ENCODE measurements at places on chromosomes 5 and 9.

DNA sequence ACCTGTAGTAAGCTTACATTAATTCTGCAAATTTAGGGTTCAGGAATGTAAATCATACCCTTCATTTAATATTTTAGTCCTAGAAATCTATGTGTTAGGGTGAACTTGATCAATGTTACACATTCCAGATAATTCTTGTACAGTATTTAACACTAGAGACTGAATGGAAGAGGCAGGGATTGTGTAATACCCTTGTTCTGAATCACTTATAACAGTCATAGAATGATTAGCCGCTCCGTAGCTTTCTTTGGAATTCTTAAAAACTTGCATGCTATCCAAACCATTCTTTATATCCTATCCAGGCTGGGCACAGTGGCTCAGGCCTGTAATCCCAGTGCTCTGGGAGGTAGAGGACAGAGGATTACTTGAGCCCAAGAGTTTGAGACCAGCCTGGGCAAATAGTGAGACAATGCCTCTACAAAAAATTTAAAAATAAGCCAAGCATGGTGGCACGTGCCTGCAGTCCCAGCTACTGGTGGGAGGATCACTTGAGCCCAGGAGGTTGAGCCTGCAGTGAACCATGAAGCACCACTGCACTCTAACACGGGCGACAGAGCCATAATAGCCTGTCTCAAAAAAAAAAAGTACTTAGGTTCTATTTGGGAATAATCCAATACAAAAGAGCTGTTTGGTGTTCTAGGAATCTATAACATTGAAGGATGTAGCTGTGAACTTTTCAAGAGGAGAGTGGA, 8.3 kb downstream of the ZNF483 start:
- DNase-seq, result no peak
- peaks cover 57% of the 10 kb centered on the region for H3K36me3 ChIP-seq
- H3K4me3 ChIP-seq, result no peak overlapping the region
- no peaks in the 10 kb centered on the region for H3K4me1 ChIP-seq
- H3K27ac ChIP-seq, result no peak overlapping the region

- H3K27me3 ChIP-seq, result no peaks in the 10 kb centered on the region
- H3K4me1 ChIP-seq, result no peaks in the 10 kb centered on the region
- no peaks in the 10 kb centered on the region for H3K36me3 ChIP-seq
Observed at GRCh38 chr9:112726428-112726827, 8.5 kb upstream of the INIP start.

- H3K27ac ChIP-seq, result no peak overlapping the region
- H3K4me3 ChIP-seq, result no peak overlapping the region
- H3K27me3 ChIP-seq, result peaks cover 33% of the 10 kb centered on the region
- peaks cover 7% of the 10 kb centered on the region for H3K4me1 ChIP-seq
Observed at GRCh38 chr9:107208121-107208520, 75.0 kb upstream of the RAD23B start.

DNA sequence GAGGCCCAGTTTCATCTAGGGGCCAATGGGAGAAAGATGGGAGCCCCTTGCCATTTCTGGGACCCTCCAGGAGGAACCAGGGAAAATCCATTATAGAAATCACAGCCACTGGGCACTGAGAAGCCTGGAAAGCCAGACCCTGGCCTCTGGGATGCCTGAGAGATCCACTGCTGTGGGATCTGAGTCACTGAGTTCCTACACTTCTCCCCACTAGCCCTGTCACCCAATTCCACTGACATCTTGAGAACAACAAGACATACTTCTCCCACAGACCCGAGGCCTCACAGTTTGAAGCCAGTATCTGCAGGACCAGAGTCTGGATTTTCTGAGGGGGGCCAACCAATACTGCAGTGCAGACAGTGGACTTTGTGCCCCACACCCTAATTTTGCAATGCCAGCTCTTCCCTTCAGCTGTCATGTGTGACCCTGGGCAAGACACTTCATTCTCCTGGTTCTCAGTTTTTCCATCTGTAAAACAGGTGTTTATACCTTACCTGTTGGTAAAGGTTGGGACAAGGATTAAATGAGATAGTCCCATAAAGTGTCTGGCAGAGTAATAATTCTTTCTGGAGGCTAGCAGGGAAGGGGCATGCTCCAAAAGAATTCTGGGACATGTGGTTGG, 46.5 kb downstream of the CXXC5 start:
- peaks cover 20% of the 10 kb centered on the region for H3K4me1 ChIP-seq
- no peak overlapping the region for H3K4me3 ChIP-seq
- peaks cover 15% of the 10 kb centered on the region for H3K27me3 ChIP-seq
- H3K27ac ChIP-seq, result no peak overlapping the region
- no peaks in the 10 kb centered on the region for H3K36me3 ChIP-seq

DNA sequence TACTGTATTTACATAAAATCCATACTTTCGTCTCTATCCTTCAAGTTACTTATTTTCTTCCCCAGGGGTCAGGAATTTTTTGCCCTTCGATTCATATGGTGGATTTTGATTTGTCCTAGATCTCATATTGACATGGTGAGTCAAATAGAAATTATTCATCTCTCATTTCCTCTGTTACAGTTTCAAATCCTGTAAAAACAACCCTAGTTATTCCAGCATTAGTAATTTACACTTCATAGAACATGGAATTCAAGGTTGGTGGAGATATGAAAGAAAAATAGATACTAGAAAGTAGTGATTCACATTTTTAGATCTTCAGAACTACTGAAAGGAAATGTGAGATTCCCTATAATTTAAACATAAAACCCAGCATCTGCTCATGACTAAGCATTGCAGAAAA, 1331.0 kb upstream of the CDH9 start:
- no peaks in the 10 kb centered on the region for H3K27me3 ChIP-seq
- H3K4me1 ChIP-seq, result no peaks in the 10 kb centered on the region
- no peaks in the 10 kb centered on the region for H3K36me3 ChIP-seq
- no peak overlapping the region for H3K4me3 ChIP-seq

- H3K4me1 ChIP-seq, result peaks cover 6% of the 10 kb centered on the region
- H3K27me3 ChIP-seq, result peaks cover 64% of the 10 kb centered on the region
- no peak overlapping the region for H3K4me3 ChIP-seq
- no peak overlapping the region for H3K27ac ChIP-seq
Observed at GRCh38 chr5:142640316-142641005, 45.4 kb downstream of the FGF1 start.

DNA sequence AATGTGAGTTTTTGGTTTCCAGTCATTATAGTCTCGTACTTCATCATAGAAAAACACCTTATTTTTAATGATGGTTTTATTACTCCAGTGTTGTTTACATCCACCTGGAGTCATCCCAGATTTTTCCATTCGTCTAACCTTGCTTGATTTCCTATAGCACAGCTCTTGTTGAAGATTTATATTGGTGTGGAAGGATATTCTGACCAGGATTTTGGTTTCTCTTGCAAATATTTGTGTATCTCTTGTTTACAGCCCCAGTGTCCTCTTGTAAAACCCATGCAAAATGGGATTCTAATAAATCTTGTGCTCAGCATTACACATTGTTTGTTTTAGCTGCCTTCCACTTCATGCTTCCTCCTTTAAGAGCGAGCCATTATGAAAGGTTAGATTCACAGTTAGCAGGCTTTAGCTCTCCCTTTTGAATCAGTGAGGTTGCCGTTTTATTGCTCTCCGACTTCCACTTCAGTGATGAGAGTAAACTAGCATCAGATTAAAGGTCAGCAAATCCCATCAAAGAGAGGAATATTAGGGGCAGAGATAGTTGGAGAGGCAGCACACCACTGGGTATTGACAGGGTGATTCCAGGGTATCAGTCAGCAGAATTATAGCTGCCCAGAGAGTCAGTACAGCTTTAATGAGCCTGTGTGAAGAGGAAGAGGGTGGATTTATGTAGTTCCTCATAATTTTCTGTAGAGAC, 157.1 kb downstream of the PBX3 start:
- H3K4me1 ChIP-seq, result no peaks in the 10 kb centered on the region
- H3K36me3 ChIP-seq, result peaks cover 1% of the 10 kb centered on the region
- no peak for DNase-seq
- no peak overlapping the region for H3K4me3 ChIP-seq
- H3K27ac ChIP-seq, result no peak overlapping the region
- H3K27me3 ChIP-seq, result no peaks in the 10 kb centered on the region
